ENCODE measurements at places on chromosomes 1 and 21. TPM values are rescaled to one million over a fixed set of nuclear protein-coding genes. Genes with fewer than 3 reads are reported as not detected.

DNA sequence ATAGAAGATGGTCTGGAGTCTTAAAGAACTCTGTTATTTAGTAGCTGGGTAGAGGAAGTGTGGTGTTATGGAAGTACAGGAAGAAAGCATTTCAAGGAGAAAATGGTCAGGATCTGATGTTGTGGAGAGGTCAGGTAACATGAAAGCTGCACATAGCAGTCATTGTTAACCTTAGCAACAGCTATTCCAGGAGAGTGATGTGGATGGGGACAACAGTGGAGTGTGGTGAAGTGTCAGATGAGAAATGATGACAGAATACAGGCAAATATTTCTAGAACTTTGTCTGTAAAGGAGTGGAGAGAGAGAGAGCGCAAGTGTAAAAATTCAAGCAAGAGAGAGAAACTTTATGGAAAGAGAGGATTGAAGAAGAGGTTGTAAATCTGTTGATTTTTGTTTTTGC is 15.6 kb downstream of the TLCD4 start:
- no peaks in the 10 kb centered on the region for H3K36me3 ChIP-seq
- no peaks in the 10 kb centered on the region for H3K27me3 ChIP-seq
- no peak for DNase-seq
- H3K4me3 ChIP-seq = no peak overlapping the region
- no peaks in the 10 kb centered on the region for H3K4me1 ChIP-seq

GRCh38 chr1:170735366-170736263 is 71.7 kb downstream of the PRRX1 start:
- no peaks in the 10 kb centered on the region for H3K4me1 ChIP-seq
- H3K36me3 ChIP-seq = no peaks in the 10 kb centered on the region
- H3K4me3 ChIP-seq = no peak overlapping the region
- DNase-seq = no peak
- no peaks in the 10 kb centered on the region for H3K27me3 ChIP-seq

Gene GPR3
- total RNA-seq = 0.14 TPM

Gene DNAJC6
- total RNA-seq = 2.5 TPM

Gene LYPLA2
- 37.7 TPM for total RNA-seq

Gene ADAM30
- not detected for total RNA-seq

Gene CD53
- 176 TPM for total RNA-seq

Data from CD4-positive, alpha-beta T cell (primary cell).